ENCODE measurements at places on chromosomes 11 and 22.

- no peak for DNase-seq
Measured at GRCh38 chr22:21076912-21077625, 31.3 kb downstream of the LRRC74B start.

DNA sequence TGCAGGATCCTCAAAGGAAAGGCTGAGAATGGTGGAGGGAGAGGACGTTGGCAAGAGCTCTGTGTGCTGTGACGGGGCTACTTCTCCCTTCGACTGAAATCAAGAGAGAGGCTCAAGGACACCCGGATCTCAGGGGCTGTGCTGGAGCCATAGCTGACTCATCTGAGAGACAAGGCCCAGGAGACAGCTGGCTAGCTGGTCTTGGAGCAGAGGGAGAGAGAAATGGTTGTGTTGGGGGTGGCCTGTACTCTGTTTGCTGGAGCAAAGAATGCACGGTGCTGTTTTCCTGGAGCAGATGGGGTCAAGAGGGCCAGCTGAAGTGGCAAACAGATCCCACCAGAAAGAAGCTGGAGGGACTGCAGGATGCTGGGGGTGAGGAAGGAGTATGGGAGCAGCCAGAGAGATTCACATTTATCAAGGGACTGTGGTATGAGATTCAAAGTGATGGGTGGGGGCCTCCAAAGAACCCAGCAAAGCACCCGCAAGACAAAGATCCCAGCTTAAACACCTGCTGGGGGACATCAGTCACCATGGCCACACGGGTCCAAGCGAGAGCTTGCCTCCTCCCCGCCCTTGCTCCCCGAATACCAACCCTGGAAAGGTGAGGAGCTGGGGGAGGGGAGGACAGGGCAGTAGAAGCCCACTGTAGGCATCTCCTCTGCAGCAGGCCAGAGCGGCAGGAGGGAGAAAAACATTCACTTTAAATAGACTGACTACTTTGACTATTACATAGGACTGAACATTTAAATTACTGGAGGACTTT is 40.8 kb downstream of the MAP6 start:
- DNase-seq: no peak

GRCh38 chr11:111549196-111549868 is 8.8 kb downstream of the LAYN start:
- DNase-seq: no peak

- DNase-seq: no peak
Measured at GRCh38 chr11:120528749-120529148, 17.2 kb downstream of the GRIK4 start.

DNA sequence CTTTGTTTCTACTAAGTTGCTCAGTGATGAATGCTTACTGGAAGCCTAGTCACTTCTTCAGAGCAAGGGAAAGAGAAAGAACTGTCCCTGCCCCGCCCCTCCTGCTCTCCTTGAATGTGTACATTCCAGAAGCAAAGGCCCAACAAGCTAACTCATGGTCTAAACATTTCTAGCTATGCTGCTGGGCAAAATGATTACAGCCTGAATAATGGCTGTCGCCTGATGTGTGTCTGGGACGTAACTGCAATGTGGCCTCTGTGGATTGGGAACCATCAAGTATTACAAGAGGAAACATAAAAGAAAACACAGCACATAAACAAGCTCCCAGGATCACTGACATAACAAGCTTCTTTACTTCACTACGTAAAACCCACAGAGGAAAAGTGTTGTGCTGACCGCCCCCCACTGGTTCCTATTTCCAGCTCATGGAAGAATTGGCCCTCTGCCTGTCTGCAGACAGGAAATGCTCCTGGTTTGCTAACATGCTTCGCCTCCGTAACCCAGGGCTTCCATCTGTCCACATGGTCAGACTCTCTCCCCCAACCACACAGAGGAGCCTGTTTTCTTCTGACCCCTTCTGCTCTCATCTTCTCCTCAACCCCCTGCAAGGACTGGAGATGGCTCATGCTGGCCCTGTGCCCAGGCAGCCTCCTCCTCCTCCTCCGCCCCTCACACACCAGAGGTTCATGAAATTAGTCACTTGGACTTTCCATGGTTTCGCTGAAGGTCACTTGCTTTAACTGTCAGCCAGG is 187.2 kb downstream of the MAML2 start:
- peak; percentile 90 for DNase-seq

Measured in activated CD4-positive, alpha-beta T cell treated with anti-CD3 and anti-CD28 coated beads, Interleukin-10, Interleukin-2, amounts not matched to agents 100 ng/mL and 50 ng/mL, durations not matched to agents 16 hours and 8 hours (primary cell).